ENCODE measurements at places on chromosomes 7 and 10. TPM values are rescaled to one million over a fixed set of nuclear protein-coding genes. Genes with fewer than 3 reads are reported as not detected.

DNA sequence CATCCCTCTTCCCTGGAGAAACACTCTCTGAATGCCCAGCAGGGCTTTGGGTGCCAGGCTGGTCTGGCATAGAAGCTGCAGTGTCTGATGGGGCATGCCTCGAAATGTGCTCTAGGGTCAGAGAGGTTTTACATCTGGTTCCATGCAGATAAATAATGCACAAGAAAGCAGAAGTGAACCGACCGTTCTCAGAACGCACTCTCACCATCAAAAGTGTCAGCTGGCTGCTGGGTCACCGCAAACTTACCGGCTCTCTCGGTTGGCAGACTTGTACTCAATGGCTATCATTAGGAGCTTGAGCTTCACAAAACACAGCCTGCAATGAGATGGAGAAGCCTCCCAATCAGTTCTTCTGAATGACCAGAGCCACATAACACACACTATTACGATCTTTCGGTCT lies 610.0 kb downstream of the KCNMA1 start:
- no peak for DNase-seq

DNA sequence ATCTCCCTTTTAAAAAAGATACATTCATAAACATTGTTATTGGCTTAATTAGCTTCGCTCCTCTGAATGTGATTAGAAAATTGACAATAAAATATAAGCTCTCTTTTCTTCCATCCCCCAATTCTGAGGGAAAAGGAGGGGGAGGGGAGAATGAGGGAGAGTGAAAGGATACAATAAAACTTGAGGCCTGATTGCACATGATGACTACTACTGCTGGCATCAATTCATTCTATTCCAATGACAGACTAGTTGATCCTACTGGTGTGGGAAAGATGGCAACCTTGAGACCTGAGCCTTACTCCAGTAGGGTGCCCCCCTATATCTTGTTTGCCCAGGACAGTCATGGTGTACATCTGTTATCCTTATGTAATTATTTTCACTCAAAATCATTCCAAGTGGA lies 4.5 kb upstream of the IQUB start:
- no peak for DNase-seq

GRCh38 chr10:128744092-128744491 lies 617.9 kb upstream of the MKI67 start:
- DNase-seq = no peak

DNA sequence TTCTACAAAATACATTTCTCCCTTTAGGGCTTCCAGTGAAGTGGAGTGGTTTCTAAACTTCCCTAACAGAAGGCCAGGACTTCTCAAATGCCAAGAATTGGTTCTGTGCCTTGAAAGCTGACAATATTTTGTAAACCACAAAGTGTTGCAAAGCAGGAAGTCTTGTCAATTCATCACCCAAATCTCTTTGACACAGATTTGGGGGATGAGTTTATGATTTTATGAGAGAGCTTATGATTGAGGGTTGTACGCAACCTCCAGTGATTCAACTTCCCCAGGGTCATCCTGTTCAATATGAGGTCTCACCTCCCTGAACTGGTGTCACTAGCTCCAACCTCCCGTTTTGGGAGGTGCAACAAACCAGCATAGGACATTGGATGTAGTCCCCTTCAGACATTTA lies 83.7 kb downstream of the PRLHR start:
- no peak for DNase-seq

The KCNH2 gene
- 0.34 TPM for total RNA-seq

GRCh38 chr7:881441-882234 lies 5.3 kb downstream of the GET4 start:
- no peak for DNase-seq

DNA sequence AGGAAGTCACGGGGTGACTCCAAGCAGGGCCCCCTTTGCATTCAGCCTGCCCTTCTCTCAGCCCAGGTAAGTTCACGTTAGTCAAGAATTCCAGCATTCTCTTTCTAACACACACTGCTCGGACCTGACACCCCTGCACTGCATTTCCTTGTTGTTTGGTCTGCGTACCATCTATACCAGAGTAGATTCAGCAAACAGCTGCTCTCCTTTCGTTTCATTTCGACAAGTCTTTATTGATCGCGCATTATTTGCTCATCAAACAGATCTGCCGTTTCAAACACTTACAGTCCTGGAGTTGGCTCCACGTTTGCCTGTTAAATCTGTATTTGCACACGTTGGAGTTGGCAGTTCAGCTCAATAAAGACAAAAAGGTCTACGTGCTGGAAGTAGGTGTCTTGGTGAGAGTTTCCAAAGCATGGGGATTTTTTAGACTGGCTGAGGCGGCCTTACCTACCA lies 495.1 kb downstream of the RPS24 start:
- DNase-seq = no peak

DNA sequence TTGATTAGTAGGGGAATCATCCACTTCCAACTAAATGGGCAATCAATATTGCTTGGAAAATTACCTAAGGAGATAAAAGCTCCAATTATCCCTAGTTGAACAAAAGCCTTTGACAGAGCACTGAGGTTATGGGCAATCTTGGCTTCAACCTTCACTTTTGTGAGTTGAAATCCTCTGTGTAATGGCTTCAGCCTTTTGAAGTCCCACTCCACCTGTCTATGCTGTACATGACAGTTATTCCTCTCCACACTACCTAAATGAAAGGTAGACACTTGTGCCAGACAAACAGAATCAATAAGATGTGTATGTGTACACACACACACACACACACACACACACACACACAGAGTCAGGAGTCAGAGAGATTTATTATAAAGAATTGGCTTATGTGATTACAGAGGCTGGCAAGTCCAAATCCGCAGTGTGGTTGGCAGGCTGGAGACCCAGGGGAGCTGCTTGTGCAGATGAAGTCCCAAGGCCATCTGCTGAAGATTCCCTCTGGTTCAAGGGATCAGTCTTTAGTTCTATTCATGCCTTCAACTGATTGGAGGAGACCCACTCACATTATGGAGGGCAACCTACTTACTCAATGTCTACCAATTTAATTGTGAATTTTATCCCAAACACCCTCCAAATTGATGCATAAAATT lies 164.8 kb upstream of the CDC14C start:
- no peak for DNase-seq

DNA sequence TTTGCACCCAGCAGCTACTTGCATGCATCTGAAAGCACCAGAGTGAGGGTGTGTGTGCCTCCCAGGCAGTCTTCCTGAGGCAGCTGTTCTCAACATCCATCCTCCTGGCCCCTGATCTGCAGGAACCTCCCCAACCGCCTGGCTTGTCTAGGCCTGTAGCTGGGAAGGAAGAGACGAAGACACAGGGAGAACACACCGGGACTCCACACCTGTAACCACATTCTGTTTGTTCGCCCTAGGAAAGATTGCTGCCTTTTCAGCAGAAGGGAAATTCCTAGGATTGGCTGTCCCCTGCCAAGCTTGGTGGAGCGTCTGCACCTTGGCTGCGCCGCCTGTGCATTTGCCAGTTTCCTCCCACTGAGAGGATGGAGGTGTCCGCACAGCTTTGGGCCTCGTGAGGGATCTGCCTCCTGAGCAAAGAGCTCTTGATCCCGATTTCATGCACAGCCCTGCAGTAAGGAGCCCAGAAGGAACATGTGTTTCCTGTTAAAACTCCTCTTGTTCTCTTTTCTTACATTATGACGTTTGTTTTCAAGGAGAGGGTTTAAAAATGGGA lies 154.6 kb downstream of the TPST1 start:
- DNase-seq = no peak

GRCh38 chr7:128830231-128831177 lies at the start of gene FLNC:
TSS of gene FLNC (plus strand) at chr7:128830406. CDS start at chr7:128830638, 232 bp downstream.
- peak; percentile 51 for DNase-seq

DNA sequence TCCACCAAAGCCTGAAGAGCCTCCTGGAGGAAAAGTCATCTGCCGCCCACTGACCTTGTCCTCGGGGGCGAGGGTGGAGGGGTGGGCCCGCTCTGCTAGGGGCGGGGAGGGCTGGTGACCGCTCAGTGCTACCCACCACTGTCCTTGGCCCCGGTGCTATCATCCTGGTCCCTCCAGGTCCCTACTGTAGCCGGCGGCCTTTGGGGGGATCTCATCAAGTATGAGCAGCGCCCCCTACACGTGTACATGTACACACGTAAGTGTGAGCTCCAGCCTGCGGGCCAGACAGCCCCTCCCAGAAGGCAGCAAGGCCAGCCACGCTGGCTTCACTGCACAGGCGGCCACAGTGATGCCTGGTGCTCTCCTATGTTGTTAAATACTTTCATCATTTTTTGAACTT lies 19.6 kb downstream of the TTYH3 start:
- no peak for DNase-seq

DNA sequence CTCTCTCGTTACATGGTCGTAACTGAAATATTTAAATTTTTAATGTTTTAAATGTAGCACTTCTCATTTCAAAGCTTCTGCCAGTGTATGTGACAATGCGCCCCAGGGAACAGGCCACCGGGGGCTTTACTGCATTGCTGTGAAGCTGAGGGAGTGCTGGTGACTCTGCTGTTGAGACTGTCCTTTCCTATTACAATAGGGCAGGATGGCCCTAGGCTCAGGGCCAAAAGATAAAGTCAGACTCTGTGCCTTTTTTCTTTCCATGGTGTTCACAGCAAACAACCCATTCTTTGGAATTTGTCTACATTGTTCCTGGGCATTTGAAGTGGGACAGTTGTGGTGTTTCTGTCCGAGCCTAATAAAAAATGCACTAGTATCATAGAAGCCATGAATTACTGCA lies 107.3 kb downstream of the GALNT11 start:
- DNase-seq = no peak

GRCh38 chr10:93412801-93413200 lies 69.3 kb downstream of the MYOF start:
- DNase-seq = no peak

DNA sequence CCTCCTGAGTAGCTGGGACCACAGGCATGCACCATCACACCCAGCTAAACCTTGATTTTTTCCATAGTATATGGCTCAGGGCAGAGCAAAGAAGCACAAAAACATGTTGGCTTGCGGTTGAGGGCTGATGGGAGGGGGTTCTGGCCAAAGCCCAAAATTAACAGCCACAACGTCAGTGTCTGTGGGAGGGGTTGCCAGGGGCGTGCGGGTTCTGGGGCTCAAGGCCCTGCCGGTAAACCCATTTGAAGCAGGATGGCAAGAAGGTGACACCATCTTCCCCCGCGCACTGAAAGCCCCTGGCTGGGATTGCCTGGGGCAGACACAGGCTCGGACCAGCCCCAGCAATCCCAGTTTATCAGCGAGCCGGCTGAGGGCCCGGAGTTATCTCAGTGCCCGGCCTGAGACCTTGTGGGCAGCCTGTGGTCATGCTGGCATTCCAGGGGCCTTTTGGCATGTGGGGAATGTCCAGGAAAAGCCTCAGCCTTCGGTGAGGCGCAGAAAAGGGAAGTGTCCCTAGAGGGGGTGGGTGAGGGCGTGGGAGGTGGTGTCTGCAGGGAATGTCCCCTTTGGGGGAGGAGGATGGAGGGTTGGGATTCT lies 167.7 kb upstream of the TNRC18 start:
- no peak for DNase-seq

The GTF2IRD1 gene
- total RNA-seq = 6.6 TPM

The ANKRD30A gene
- total RNA-seq = not detected

DNA sequence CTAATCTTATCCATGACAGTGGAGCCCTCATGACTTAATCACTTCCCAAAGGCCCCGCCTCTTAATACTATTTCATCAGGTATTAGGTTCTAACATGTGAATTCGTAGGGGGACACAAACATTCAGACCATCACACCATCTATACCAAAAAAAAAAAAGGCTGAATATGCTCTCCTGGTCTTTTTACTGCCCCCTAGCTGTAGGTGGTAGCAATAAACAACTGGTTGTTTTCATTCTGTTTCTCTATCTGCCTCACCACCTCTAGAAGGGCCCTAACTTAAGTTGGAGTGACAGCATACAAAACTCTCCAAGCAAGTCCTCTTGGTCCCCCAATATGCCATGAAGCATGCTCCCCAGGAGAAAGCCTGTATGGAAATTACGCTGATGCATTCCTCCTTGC lies 94.1 kb downstream of the GRM8 start:
- no peak for DNase-seq

The ABCC2 gene
- total RNA-seq = 0.57 TPM

The LIPA gene
- 23.8 TPM for total RNA-seq

The ASAH2B gene
- total RNA-seq = 3.5 TPM

The SGCE gene
- total RNA-seq = 0.50 TPM

The CRTAC1 gene
- total RNA-seq = not detected

- DNase-seq = no peak
Observed at GRCh38 chr7:24500599-24500998, 72.7 kb upstream of the PALS2 start.
